ENCODE measurements at places on chromosomes 2 and 18.

DNA sequence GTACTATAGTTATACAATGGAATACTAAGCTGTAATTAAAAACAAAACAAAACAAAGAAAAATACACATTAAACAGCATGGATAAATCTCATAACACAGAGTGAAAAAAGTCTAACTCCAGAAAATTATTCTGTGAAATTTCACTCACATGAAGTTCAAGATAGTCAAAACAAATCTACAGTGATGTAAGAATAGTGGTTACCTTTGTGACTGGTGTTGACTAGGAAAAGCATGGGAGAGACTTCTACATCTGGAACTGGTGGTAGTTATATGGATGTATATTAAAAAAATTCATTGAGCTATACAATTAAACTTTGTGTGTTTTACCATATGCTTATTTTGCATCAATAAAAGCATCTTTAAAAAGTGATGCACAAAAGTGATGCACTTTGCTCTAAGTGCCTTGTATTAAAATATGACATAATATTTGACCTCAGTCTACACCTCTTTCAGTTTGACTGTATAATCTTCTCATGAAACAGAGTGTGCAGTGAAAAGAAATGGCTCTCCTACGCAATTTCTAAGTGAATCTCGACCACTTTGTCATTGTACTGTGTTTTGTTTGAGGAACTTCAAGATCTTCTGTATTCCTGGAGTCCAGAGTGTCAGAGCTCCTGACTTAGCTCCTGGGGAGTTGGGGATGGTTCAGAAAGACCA is 28.0 kb downstream of the STAT4 start:
- no peak for DNase-seq

- no peak for DNase-seq
These were observed 32.0 kb upstream of the LOXHD1 start for GRCh38 chr18:46688853-46689525.

DNA sequence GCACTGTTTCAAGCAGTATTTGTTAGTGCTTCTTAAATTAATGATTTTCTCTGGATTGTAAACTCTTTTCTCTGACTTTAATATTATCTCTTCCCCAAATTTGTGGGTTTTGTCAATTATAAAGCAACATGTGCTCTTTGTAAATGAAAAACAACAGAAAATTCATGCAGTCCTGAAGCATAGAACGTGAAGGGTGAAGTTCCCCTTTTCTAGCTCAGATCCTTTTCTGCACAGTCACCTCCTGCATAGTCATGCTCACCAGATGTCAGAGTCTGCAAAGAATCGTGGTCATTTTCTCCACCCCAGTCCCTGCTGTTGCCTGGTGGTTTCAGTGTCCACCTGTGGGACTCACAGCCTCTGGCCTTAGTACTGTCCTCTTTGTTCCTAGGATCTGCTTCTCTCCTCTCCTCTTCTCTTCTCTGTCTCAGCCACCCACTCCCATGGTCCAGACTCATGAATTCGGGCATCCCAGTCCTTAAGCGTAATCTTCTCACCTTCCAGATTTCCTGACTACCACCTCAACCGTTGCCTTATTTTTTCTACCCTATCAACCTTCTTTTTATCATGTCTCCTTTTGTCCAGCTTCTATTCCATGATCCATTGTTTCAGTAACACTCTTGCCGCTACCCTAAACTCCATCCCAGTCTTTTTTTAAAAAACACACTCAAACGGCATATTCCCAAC is 229.1 kb downstream of the RTP5 start:
- no peak for DNase-seq

DNA sequence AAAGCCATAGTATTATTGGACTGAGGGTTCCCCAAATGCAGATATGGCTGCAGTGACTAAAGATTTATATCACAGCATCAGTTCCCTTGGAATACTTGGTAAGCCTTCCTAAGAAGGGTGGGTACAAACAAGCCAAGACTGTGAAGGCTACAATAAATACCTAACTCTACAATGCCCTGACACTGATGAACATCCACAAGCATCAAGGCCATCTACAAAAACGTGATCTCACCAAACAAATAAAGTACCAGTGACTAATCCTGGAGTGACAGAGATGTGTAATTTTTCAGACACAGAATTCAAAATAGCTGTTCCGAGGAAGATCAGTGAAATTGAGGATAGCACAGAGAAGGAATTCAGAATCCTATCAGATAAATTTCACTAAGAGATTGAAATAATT is 254.5 kb downstream of the PARD3B start:
- no peak for DNase-seq

DNA sequence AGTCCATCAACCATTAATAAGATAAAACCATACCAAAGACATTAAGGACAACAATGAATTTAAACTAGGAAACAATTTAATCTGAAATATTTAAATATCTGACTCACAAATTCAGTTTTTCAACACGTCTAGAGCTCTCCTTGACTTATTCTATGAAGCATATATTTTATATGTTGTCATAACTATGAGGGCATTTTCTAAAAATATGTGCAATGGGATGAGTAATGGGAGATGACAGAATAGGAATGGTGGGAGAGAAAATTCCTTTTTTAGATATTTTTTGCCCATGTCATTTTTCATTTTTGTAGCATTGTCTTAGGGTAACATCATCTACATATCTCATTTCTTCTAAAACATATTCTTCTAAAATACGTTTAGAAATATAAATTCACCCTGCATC is 79.2 kb upstream of the CDH2 start:
- no peak for DNase-seq

- DNase-seq: no peak
These were observed 44.1 kb upstream of the NDUFV2 start for GRCh38 chr18:9058406-9058805.

DNA sequence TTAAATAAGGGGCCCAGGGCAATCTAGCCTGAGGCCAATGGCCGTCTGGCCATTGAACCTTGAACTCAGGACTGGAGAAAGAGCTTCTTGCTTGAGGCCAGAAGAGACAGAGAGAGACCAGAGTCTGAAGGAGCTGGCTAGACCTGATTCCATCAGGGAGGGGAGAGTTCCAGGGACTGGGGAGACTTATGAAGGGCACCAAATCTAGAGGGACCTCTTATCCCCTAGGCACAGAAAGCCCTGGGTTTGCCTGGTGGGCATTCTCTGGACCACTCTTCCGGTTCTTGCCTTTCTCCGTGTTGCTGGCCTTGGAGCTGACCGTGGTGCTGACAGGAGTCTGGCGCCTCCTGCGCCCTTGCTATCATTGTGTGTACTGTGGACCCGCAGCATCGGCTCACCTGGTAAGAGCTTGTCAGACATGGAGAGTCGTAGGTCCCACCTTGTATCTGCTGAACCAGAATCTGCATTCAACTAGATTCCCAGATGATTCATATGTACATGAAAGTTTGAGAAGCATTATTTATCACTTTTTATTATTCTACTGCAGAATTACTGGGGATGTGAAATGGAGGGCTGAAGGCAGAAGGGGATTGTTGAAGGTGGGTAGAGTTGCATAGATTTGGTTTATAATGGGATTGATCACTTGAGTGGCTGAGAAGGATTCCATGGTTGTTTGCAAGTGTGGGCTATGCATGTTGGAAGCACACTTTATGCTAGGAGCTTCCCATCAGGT is 4.3 kb upstream of the TRPM8 start:
- DNase-seq: no peak

Measured in cortex of kidney (tissue), 1 donor.